ENCODE measurements at places on chromosomes 3 and 15.

DNA sequence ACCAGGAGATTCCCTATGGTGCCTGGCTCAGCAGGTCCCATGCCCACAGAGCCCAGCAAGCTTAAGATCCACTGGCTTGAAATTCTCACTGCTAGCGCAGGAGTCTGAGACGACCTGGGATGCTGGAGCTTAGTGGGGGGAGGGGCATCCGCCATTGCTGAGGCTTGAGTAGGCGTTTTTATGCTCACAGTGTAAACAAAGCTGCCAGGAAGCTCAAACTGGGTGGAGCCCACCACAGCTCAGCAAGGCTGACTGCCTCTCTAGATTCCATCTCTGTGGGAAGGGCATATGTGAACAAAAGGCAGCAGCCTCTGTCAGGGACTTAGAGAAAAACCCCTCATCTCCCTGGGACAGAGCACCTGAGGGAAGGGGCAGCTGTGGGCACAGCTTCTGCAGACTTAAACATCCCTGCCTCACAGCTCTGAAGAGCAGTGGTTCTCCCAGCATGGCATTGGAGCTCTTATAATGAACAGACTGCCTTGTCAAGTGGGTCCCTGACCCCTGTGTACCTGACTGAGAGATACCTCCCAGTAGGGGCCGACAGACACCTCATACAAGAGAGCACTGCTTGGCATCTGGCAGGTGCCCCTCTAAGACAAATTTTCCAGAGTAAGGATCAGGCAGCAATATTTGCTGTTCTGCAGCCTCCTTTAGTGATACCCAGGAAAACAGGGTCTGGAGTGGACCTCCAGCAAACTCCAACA is 231.5 kb upstream of the SETMAR start:
- no peak for ATAC-seq

DNA sequence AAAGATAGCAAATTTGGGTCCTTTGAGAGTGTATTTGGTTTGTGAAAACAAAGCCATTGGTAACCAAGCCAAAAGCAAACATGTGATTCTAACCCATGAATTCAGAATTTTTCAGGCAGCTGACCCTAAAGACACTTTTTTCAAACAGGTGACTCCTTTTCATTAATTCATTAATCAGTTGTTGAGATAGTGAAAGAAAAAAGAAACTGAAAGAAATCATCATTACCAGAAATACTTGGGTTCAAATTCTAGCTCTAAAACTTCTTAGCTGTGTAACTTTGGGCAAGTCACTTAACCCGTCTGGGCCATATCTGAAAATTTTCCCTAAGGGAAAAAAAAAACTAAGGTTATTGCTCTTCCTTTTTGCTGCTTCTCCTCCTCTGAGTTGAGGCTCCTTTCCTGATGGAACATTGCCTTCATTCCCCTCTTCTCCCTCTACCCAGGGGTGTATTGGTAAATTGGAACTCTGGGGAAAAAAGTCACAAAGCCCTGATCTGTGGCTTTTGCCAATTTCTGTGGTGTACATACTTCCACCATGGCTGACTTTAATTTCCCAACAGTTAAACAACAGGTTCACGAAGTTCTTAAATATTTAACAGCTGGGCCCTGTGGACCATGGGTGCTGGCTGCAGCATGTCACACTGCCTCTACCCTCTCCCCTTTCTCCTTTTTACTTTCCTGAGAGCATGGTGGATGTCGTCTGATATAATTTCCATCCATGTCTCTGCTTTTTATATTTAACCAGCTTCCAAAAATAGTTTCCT is 120.3 kb downstream of the ASB7 start:
- no peak for ATAC-seq

DNA sequence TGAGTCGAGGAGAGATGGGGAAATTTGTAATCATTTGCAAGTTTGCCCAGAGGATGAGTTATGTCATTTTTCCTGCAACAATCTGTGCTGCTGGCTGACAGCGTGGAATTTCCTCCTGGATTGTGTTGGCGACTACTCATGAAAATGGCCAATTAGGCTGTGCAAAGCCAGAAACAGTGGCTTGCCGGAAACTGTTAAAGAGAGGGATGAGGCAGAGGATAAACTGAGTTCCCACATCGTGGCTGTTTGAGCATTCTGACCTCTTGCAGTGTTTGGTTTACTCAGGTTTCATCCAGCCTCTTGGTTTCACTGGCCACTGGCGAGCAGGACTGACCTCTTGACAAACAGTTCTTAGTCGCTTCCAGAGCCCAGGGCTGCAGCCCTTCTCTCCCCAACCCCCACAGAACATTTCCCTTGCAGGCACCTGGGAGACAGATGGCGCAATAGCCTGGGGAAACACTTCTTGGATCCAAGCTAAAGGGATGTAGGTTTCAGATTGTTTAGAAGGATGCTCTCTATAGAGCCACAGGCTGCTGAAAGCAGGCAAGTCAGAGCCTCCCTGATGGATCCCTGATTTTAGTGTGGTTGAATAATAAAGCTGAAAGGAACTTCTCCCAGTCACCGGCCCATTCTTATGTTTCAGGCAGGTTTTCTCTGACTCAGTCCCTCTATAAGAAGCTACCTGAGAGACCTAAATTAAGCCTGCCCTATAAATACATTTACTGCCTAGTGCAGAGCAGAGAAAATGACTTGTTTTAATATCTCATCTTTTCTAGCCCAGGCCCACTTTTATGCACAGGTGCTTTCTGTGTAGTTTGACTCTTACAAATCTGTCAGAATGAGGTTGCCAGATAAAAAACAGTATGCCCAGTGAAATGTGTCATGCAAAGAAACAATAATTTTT is 92.8 kb upstream of the UBE2E1 start:
- ATAC-seq, result no peak

DNA sequence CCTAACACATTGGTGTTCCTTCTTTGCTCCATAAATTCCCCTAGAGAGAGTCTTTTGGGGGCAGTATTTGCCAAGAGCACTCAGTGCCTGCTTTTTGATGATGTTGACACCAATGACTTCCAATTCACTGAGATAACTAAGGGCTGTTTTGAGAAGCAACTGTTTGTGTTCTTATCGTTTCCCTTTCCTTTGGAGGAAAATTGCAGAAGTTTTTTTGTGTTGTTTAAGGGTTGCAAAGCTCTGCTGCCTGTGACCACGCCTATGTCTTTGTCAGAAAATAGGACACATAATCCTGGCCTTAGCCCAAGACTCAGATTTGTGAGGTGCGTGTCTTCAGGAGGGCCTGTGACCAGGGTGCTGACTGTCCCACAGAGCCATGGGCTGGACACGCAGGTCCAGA is 99.6 kb downstream of the FAM43A start:
- no peak for ATAC-seq

- no peak for ATAC-seq
Measured at GRCh38 chr3:10322352-10322710, 1.4 kb upstream of the SEC13 start.

DNA sequence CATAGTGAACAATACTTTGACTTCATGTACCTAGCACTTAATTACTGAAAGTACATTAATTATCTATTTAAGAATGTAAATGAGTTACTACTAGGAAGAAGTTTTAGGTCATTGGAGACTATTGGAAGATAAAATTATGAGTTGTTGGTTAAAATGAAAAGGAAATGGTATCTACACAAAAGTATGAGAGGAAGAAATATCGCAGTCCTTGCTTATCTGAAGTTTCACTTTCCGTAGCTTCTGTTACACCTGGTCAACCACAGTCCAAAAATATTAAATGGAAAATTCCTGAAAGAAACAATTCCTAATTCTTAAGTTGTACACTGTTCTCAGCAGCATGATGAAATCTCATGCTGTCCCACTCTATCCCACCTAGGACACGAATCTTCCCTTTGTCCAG is 57.8 kb downstream of the HACD2 start:
- ATAC-seq, result no peak

- no peak for ATAC-seq
Measured at GRCh38 chr15:40459391-40460015, 11.3 kb upstream of the CHST14 start.

- ATAC-seq, result no peak
Measured at GRCh38 chr3:38585791-38586420, 63.6 kb downstream of the SCN5A start.

GRCh38 chr3:124686028-124686670 is 44.1 kb upstream of the UMPS start:
- no peak for ATAC-seq

DNA sequence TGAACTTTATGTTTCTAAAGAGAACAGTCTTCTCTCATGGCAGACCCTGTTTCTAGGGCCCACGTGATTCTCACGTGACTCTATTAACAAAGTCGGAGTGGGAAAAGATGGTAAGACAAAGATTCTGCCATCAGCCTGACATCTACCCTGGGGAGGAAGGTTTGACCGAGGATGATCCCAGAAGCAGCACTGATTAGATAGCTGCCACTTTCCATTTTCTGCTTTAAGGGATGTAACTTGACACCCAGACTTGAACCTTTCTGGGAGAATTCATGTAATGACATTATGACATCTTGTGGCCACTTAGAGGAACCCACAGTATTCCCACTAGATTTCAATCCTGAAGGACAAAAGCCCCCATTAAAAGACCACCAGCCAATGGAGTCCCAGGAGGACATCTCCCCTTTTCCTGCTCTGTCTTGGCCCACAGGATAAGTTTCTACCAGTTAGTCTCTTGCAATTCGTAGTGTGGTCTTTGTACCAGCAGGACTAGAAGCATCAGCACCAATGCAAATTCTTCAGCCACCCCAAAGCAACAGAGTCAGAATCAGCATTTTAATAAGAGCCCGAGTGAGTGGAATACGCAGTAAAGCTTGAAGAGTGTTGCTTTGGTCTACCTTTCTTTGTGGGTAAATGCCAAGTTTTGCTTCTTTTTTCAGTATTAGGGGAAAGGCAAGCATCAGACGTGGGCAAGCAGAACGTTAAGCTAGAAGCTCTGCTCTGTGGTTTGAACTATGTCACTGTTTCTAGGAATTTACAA is 480.5 kb upstream of the PROK2 start:
- peak; percentile 63 for ATAC-seq

DNA sequence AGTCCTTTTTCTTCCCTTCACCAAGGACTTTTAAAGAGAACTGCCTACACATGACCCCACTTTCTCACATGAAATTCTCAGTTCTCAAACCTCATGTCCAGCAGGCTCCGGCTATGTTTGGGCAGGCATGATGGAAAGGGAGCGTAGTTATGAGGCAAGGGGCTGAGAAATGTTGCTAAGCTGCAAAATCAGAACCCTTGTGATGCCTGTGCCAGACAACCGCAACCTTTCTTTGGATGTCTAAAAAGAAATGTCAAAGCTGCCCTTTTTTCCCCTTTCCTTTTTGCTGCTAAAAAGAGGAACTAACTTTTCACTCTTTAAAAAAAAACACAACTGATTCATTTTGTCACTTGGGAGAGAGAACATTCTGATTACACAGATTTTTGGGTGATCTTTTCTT is 19.2 kb downstream of the GNB4 start:
- no peak for ATAC-seq

- no peak for ATAC-seq
Measured at GRCh38 chr15:75713338-75713895, 769 bp upstream of the CSPG4 start.

- ATAC-seq, result no peak
Measured at GRCh38 chr3:65619451-65619881, 419.3 kb downstream of the MAGI1 start.

GRCh38 chr3:141094790-141095545 is 43.8 kb downstream of the SPSB4 start:
- ATAC-seq, result no peak

DNA sequence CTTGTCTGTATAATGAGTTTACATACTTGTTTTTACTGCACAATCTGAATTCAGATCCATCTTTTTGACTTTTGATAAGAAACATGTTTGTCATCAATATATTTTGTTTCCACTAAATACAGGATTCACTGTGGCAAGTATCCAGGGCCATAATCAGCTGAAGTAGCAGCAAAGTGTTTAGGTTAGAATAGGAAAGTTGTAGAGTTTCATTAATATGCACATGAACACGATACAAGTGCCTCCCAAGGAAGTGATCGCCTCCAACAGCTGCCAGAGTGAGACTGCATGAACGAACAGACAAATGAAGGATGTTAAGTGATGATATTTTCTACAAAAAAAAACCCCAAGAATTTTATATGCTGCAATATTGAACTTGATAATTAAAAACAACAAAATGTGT is 204.3 kb downstream of the TBL1XR1 start:
- no peak for ATAC-seq

DNA sequence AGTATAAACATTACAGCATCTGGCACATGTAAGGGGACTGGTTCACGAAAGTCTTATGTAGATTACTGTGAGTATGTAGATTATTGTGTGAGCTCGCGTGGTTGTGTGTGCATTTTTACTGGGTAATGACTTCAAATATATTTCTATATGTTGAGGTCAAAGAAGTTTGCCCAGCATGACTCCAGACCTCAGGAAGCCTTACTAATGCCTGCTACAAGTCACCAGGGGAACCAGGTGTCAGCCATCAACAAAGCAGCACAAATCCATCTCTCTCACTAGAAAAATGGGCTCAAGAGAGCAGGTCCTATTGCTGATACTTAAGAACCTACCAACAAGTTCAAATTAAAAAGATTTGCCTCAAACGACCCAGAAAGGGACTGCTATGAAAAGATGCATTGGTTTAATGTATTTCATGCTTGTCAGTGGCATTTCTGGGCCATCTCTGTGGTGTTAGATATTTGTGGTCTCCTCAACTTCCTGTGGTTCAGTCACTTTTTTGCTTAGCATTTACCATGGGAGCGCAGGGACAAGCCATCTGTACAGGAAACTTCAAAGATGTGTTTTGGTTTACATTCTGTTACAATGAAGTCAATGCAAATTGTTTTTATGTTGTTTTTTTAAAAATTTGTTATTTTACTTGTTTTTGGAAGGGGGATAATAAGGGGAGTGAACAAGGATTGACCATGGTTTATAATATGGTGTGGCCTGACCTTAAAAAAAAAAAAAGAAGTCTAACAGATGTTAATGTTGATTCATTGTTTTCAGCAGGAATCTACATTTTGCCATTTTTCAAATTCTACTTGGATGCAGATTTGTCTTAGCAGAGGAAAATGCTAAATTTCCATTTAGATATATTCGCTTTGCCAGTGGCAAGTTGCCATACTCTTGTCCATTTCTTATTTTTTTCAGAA is 172.1 kb upstream of the ADAMTS9 start:
- ATAC-seq, result no peak

GRCh38 chr3:128173849-128174248 is 20.6 kb downstream of the EEFSEC start:
- ATAC-seq, result no peak

- ATAC-seq, result no peak
Measured at GRCh38 chr3:124859025-124859424, 28.1 kb downstream of the ITGB5 start.

GRCh38 chr3:84109911-84110310 is 848.9 kb upstream of the CADM2 start:
- ATAC-seq, result no peak

DNA sequence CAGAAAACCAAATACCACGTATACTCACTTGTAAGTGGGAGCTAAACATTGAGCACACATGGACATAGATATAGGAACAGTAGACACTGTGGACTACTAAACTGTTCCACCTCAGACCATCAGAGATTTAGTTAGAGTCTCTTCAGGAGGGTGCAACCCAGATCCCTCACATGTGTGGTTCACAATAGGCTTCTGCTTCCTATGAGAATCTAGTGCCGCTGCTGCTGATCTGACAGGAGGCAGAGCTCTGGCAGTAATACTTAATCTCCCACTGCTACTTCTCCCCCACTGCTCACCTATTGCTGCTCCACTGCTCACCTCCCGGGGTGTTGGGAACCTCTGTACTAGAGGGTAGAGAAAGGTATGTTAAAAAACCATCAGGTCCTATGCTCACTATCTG is 533.3 kb downstream of the NSUN3 start:
- ATAC-seq, result no peak

GRCh38 chr15:30990036-30990435 is 1.4 kb downstream of the MTMR10 start:
- no peak for ATAC-seq

GRCh38 chr15:85733416-85733815 is 61.3 kb downstream of the KLHL25 start:
- no peak for ATAC-seq
